ENCODE measurements at places on chromosomes 4 and X.

- no peak for DNase-seq
Measured at GRCh38 chr4:7353846-7354610, 80.7 kb downstream of the PSAPL1 start.

DNA sequence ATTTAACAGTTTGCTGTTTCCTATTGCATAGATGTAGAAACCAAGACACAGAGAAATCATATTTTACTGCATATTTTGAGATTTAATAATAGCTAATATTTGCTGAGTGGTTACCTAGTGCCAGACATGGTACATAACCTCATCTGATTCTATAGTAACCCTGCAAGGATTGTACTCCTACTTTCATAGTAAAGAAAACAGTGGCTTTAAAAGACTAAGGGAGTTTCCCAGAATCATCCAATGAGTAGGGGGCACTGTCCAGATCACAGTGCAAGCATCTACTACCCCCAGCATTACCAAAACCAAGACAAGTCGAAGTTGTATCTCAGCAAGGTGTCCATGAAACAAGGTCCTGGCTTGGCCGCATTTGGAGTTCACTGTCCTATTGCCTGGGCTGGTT is 224.5 kb upstream of the TENM3 start:
- no peak for DNase-seq

GRCh38 chr4:145097821-145098674 is at the start of the genes ABCE1 and ANAPC10:
ABCE1 (plus strand) TSS chr4:145098311; CDS start chr4:145104413, 6,102 bp downstream.
ANAPC10 (minus strand) TSS chr4:145098196; CDS start chr4:145096099, 2,097 bp downstream.
- peak; percentile 93 for DNase-seq

GRCh38 chrX:19606902-19607301 is 91.6 kb upstream of the MAP3K15 start:
- no peak for DNase-seq

DNA sequence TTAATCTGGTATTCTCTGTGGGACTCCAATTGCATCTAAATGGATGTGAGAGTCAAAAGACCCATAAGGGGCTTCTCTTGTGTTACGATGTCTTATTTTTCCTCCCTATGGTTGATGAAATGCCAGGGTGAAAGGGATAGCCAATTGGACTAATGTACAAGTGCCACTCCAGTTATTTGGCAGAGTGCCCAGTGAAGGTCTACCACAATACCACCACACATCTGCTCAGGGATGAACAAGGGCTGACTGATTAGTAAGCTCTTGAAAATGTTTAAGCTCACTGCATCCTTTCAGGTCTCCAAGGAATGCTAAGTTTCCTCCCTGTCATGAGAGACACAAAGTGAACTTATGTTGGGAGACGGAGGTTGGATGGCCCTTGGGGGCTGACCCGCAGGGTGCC is 57.8 kb downstream of the HEPH start:
- DNase-seq, result no peak

DNA sequence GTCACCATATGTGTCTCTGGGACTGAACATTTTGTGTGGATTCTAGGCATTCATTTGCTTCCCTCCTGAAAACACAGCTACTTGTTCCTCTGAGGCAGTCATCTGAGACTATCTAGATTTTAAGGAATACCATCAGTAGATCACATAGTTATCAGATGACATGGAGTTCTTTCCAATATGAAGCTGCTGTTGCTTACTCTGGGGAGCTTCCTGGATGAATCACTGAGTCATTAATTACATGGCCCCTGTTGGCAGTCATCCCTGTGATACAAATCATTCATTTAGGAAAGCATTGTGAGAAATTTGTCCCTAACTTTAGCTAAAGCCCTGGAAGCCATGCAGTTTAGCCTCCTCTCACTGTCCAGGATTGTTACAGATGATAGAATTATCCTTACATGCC is 98.2 kb upstream of the ARSJ start:
- DNase-seq, result no peak

GRCh38 chr4:102761296-102761701 is 531 bp upstream of the MANBA start:
- no peak for DNase-seq

DNA sequence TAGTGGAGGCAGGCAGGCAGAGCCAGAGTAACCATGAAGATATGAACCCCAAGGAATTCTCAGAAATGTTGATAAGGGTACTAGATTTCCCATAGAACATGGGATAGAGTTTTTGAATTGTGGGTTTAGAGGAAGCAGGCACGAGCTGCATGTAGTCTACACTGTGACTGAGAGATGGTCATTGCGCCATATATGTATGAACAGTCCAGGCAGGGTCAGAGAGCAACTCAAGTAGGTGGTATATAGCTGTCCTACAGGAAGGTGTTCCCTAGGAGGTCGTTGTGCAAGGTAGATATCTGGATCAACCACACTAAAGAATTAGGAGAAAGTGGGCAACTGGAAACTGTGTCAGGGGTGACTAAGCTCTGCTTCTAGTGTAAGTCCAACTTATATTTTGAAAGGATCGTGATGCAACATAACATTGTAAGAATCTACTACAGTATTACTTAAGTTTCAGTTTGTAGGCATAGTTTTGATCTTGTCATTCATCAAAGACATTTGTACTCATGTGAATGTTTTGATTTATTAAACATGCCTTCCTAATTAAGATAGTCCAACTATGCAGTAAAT is 94.6 kb downstream of the HPGD start:
- no peak for DNase-seq

DNA sequence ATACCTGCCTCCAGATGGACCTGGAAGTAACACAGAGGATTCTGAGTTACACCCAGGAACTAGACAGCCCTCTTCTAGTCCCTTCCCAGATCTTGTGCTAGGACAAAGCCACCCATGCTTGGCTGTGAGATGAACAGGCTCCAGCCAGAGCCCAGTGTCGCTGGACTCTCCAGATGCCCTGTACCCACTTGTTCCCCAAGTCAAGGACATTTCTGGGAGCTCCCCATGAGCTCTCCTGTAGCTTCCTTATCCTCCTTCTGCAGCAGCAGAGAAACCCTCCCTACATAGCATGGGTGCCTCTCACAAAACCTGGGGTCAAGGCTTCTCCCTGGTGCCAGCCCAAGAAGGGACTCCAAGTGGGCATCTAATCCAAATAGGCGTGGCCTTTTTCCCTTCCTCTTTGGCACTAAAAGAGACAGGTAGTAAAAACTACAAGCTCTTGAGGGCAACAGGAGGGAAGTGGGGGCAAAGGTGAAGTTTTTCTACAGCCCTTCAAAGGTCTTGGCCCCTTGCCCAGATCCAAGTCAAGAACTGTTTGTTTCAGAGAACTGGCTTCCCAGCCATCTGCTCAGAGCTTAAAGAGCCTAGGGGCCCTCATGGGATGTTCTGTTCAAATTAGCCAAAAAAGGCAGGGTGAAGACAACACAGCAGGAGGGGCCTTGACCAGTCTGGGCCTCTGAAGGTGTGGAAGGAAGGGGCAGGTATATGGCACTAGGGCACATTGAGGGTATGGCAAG is 8.5 kb upstream of the ERCC6L start:
- DNase-seq, result no peak

DNA sequence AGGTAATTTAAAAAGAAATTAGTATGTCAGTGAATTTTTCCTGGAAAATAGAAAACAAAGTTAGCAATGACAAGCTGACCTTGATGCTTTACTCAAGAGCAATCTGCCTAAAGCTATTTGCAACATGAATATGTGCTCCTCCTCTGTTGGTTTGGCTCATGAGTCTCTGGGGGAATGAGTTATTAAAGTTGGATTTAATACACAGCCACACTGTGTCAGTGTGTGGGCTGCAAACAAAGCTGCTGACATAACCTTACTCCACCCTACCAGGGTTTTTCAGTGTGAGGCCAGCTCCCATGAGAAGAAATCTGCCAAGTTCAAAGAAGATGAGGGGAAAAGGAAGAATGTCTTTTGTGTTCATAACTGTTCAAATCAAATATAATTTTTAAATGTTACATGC is 280.5 kb downstream of the TLL1 start:
- DNase-seq, result no peak

GRCh38 chr4:166318810-166319525 is 445.9 kb downstream of the TLL1 start:
- DNase-seq, result no peak

DNA sequence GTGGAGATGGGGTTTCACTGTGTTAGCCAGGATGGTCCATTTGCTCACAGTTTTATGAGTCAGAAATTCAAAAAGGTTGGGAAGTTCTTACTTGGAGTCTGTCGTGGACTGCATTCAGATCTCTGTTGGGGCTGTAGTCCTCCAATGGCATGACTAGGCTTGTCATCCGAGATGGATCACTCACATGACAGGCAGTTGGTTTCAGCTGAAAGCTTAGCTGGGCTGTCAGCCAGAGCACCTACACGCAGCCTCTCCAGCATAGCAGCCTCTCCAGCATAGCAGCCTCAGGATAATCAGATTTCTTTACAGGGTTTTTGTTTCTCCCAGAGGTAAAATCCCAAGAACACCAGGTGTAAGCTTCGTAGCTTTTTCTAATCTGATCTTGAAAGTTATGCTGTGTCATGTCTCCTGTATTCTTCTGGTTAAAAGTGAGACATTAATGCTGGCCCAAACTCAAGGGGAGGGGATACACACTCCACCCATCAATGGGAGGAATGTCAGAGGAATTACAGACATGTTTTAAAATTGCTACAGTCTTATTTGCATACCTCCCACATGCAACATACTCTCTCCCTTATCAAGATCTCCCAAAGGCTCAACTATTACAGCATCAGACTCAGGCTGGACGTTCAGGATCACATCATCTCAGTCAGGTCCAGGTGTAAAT is 31.6 kb upstream of the SOD3 start:
- no peak for DNase-seq

- no peak for DNase-seq
Measured at GRCh38 chr4:4625488-4625887, 83.6 kb upstream of the STX18 start.

DNA sequence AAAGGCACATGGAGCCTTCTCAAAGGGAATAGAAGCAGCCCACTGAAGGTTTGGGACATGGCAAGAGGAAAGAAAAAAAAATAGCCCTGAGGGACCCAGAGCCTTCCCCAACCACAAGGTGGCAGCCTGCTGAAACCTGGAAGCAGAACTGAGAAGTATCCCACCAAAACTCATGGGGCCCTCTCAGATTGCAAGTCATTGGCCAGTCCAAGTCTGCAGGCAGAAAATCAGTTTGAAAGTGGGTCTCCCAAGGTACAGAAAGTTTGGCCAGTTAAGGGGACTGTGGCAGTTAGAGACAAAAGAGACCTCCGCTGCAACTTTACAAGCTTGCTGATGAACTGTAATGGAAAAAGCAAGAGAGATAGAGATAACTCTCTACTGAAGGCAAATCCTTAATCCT is 155.8 kb downstream of the ANTXR2 start:
- peak; percentile 38 for DNase-seq

DNA sequence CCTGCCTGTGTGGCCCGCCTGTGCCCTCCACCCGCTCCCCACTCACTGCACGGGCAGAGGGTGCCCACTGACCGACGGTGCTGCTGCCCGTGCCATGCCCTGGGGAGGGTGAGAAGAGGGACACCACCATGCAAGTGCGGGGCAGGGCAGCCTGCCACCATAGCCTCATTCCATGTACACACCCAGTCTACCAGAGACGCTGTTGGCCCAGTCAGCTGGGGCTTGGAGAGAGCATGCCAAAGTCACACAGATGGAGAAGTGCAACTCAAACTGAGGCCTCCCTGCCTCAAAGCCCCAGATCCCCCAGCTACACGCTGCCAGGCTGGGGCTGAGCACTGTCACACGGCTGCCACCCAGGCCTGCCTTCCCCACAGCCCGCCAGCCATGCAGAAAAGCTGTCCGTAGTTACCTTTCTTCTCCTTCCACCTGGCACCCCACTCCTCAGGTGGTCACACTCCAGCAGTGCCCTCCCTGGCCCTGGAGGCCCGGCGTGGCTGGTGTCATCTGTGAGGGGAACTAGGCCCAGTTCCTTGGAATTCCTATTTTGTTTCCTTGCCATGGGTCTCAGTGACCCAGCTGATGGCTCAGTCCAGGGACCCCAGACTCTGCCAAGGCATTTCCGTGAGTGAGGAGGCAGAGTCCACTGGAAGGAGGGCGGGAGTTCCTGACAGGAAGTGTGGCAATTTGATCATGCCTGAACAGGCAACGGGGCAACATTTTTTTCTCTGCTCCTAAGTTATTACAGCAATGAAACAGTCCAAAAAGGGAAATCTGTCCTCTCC is at the start of gene SLC2A9:
SLC2A9 (minus strand) TSS at position 627 of the 782 bp plus-strand sequence; CDS start at position 559, 68 bp downstream.
- DNase-seq, result no peak

DNA sequence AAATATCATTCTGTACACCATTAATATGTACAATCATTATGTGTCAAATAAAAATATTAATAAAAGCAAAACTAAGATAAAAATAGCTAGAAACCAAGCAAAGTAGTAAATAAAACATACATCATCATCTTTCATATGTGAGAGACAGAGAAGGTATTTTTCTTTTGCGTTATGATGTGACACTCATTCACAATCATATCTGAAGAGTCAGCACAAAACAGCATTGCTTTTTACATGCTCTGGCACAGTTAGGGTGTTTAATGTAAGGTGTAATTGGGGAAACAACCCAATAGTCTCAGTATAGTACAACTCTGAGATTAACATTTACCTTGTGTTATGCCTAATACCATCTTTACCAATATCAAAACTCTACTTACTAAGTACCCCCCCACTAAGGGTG is 376.6 kb downstream of the TMA16 start:
- no peak for DNase-seq

- no peak for DNase-seq
Measured at GRCh38 chr4:81700189-81700588, 228.5 kb upstream of the RASGEF1B start.

DNA sequence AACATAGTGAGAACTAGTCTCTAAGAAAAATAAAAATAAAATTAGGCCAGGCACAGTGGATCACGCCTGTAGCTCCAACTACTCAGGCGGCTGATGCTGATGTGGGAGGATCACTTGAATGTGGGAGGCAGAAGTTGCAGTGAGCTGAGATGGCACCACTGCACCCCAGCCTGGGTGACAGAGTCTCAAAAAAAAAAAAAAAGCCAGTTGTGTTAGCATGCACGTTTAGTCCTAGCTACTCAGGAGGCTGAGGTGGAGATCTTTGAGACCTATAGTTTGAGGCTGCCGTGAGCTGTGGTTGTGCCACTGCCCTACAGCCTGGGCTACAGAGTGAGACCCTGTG is 2.5 kb downstream of the DCK start:
- no peak for DNase-seq

DNA sequence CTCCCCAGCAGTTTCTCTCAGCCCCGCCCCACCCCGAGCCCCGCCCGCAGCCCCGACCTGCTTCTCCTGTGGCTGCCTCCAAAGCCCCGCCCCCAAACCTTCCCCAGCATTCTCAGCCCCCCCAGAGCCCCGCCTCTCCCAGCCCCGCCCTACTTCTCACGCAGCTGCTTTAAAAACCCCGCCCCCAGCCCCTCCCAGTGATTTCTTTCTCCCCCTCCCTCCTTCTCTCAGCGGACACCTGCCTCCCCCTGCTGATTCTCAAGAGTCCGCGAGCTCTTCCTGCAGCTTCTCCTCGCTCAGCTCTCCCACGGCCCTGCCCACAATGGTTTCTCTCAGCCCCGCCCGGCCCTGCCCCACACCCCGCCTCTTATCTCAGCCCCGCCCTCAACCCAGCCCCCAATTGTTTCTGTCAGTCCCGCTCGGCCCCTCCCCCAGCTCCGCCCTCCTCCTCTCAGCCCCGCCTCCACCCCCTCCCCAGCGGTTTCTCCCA is 636 bp upstream of the EOLA1 start:
- peak; percentile 77 for DNase-seq

All from stimulated activated CD4-positive, alpha-beta T cell treated with anti-CD3 and anti-CD28 coated beads, Interleukin-2, amount 100 ng/mL, for 48 hours (primary cell).